Posterior vena cava (tissue), 2 donors: ENCODE measurements at places on chromosomes 7 and 10. TPM values are rescaled to one million over a fixed set of nuclear protein-coding genes. Genes with fewer than 3 reads are reported as not detected.

The WDR86 gene
- total RNA-seq: 6.2 TPM

The CTBP2 gene
- 47.3 TPM for total RNA-seq

The PHYH gene
- total RNA-seq: 26.7 TPM

The PTPRZ1 gene
- total RNA-seq: 2.0 TPM

The GNGT1 gene
- total RNA-seq: not detected

The FAM237B gene
- total RNA-seq: not detected

DNA sequence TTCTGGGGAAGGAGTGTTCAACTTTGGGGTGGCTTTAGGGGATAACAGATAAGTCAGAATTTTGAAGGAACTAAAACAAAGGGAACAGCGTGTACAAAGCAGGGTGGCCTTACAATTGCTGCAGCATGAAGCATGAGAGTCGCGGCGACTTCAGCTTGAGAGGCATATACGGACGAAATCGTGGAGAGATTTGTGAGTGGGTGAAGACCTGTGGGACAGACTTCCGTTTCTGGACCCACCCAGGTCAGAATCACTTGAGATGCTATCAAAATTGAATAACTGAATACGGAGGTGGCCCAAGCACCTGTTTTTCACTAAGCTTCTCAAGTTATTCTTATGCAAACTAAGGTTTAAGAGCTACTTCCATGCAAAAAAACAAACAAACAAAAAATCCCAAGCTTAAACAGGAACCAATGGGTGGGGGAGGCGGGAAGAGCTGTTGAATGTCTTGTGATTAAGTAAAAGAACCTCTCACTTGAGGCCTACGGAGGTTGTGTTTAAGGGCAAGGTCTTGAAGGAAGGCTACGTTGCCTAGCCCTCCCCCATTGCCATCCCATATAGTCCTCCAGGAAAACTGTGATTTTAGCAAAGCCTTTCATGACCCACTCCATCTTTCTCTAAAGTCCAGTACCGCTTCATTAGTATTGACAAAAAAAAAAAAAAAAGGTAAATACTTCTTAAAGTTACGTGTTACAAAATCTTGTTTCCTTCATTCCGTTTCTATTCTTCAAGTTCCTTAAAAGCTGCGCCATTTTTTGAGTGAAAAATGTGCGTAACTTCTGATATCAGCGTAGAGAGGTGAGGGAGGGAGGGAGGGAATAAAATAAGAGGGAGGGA is 1.3 kb upstream of the TRIM24 start:
- no peak for DNase-seq

DNA sequence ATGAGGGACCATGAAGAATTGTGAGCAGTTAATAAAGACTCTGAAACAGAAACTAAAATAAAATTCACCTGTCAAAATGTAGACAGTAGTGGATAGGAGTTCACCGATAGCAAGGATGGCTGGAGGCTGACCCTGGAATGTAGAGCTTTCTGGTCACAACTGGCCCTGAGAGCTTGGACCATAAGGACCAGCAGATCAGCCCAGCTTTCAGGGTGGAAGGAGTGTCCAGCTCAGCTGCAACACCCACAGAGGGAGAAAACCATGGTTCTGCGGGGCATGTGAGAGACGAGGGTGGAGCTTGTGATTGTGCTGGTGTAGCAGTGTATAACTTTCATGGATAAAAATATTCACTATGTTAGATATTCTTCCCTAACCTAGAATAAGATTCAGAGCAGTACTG is 199.9 kb downstream of the KCND2 start:
- no peak for DNase-seq

GRCh38 chr10:29980084-29980483 is 79.3 kb downstream of the JCAD start:
- DNase-seq: no peak

GRCh38 chr10:113585949-113586348 is 33.1 kb downstream of the HABP2 start:
- no peak for DNase-seq

- DNase-seq: no peak
Measured at GRCh38 chr10:21130683-21131442, 233.8 kb upstream of the NEBL start.

DNA sequence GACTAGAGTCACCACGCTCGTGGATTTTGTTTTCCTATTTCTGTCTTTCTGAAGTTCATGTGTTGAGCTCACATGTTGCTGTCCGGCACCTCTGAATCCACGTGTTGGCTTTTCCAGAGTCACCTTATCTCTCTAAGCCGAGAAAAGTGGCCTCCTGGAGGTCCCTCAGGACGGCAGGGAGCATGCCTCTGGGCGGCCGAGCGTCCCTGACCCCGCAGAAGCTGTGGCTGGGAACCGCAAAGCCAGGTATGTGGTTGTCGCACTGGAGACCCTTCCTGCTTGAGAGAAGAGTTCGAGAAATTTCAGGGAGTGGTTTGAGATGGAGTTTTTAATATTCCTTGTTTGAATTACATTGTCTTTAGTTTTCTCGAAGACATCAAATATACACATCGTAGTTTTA is 12.6 kb downstream of the IQCE start:
- peak; percentile 36 for DNase-seq

- DNase-seq: no peak
Measured at GRCh38 chr7:18962031-18962430, 155.4 kb downstream of the TWIST1 start.

DNA sequence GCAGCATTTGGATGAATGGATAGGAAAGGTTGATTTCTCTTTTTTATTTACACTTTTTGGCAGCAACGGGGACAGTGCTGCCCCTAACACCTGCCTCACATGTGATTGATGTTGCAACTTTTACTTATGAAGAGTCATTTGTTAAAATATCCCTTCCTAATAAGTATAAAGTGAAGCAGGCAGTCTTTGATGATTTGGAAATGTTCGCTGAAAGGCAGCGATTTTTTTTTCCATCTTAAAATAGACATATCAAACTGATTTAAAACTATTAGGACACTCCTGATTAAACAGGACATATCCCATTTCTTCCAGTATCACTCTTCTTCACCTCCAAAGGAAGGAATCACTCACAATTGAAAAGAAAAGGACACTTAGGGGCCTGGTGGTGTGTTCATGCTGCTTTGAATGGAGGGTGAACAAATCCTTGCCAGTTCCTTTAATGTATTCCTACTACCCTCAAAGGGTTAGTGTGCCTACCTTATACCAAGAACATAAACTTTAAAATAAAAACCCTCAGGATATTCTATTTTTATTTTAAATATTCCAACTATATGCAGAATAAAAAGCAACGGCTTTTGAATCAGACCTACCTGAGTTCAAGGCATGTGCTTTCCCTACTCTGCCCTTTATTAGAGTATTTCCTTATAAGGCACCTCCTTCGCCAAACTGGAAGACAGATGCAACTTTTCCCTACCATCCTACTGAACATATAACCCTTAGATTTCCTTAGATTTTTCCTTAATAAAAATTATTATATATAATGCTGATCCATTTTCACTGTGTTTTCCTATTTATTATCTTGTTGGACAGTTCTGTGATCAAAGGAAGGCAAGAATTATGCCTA is 1.1 kb downstream of the ADK start:
- DNase-seq: no peak

DNA sequence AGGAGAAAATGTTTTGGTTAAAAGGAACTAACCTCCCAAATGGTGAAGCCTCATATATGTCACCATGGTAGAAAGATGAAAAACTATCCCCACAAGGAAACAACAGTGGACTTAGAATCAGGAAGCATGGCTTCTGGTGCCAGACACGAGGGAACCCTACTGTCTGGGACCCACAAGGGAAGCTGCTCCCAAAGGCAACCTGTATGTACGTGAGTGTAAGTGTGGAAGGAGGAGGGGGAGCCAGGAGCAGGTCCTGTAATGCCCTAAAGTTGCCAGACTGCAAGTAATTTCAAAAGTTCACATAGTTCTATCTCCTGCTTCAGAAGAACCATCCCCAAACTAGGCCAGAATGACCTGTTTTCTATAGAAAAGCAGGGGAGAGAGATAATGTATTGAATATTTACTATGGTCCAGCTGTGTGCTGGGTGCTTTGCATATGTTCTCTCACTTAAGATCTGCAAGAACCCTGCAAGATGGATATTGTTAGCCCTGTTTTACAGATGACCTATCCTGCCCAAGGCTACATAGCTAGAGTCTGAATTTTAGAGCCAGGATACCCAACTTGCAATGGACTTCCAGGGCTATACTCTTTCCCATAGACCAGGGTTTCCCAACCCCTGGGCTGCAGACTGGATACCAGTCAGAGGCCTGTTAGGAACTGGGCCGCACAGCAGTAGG is 19.2 kb downstream of the DUSP5 start:
- no peak for DNase-seq

DNA sequence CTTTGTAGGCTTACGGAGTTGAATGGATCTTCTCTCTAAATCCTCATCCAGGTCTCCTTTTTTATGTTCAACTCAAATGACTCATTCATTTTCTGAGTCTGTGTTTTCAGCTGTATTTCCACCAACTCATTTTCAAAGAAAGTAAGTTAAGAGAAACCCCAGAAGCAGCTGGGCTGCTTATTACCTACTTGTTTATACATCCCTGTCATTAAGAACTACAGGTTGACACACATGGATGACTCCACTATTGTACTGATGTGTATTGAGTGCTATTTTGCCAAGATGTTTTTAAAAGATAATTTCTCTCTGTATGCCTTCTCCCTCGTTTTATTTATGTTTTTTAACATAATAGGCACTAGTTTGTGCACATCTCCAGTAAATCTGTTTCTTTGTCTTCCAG is 41.9 kb downstream of the DGKI start:
- no peak for DNase-seq

- DNase-seq: no peak
Measured at GRCh38 chr7:151063212-151063561, 3.8 kb downstream of the SLC4A2 start.

DNA sequence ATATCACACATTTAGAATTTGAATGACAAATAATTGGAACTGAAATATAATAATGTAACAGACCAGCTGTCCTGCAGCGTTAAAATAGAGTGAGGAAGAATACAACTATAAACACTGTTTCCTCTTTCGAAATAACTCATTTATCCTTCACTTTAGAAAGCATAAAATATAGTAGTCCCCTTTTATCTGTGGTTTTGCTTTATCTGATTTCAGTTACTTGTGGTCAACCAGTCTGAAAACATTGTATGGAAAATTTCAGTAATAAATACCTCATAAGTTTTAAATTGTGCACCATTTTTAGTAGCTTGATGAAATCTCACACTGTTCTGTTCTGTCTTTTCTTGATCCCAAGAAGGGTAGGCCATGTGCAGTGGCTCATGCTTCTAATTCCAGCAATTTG is 31.7 kb downstream of the POLR1F start:
- no peak for DNase-seq

DNA sequence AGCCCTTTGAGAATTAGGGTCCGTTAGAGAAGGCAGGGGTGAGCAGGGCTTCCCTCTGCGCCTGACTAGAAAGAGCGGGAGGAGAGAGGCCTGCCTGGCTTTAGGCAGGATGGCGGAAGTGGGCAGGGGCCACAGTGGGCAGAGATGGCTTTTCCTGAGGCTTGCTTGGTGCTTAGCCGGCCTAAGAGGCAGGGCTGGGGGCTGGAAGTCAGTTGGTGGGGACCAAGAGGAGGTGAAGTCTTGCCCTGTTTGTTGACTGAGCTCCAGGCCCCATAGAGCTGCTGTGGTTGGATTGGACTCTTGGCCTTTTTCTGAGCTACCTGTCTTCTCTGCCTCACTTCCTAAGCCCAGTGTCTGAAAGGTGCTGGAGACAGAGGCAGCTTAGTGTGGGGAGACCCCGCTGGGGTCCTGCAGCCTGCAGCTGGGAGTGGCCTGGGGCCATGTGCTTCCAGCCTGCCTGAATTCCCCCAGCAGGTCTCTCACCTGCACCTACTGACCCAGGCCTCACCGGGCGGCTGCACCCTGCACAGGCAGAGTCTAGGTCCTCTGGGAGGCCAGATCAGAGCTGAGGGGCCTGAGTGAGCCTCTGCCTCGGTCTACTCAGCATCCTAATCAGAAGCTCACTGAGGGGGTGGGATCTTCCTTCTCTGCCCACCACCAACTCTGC is 4.8 kb downstream of the FAM241B start:
- no peak for DNase-seq

GRCh38 chr10:72802332-72802731 is 91.2 kb upstream of the OIT3 start:
- no peak for DNase-seq

DNA sequence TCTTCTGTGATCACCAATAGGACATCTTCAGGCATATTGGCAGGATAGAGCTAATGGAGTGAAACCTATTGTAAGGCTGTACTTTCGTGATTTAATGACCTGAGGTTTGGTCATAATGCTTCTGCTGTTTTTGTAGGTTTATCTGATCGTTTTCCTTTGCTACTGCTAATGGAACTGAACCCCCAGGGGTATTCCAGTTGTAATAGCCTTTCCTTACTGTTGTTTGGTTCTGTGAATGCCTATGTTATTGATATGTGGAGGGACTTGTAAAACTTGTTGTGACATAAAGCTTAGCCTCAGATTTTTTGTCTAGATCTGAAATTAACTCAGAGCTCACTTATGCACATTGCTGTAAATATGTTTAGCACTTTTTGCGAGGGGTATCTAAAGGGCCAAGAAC is 10.9 kb upstream of the VWA2 start:
- no peak for DNase-seq

DNA sequence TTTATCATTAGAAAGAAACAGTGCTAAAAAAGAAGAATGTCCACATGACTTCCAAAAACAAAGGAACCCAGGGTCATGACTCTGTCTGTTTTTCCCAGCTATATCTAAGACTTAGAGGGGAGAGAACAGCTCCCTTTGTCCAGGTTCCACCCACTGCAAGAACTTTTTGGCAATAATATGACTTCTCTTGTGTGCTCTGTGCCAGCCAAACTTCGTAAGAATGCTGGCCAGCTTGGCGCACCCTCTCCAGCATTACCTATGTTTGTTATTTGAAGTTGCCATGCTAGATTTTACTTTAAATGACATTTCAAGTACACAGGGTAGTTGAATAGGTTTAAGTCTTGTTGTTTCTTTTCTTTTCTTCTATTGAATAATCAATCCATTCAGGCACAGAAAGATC is 371.4 kb downstream of the KCNMA1 start:
- DNase-seq: no peak

DNA sequence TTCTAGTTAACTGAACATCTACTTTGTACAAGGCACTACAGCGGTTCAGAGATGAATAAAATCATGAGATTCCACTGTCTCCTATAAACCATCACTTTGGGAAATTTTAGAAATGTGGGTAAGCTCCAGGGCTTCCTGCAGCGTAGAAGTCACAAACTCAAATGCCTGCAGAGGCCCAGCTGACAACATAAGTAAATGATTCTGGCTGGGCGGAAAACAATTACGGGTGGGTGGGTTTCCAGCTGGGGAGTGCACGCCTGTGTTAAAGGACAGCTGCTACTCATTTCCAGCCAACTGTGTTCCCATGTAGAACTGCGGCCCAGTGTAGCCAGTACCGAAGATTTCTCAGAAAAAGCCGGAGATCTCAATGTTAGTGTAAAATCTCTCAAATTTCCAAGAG is 69.5 kb upstream of the ATRNL1 start:
- DNase-seq: no peak

- no peak for DNase-seq
Measured at GRCh38 chr7:136566491-136566890, 302.0 kb upstream of the CHRM2 start.

GRCh38 chr10:55820478-55820877 is 540.6 kb downstream of the ZWINT start:
- DNase-seq: no peak

GRCh38 chr10:25328361-25328760 is 153.6 kb downstream of the GPR158 start:
- DNase-seq: no peak
